ENCODE measurements at places on chromosomes 3 and 15.
A peak's percentile ranks its signal among the peaks of the same experiment; 100 is the strongest.

DNA sequence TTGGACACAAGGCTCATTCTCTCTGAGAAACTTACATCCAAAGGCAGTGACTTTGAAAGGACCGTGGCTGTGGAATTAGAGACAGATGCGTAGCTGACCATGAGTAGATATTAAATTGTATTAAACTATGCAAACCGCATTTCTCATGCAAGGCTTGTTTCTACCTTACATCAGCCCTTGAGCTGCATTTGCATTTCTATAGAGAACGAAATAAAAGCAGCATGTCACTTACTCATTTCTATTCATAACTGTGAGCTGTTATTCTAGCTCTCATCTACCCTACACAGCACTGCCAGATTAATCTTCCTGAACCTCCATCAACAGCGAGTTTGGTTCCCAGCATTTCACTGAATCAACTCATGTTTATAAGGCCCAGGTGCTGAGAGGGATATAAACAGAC is 72.3 kb downstream of the THSD4 start:
- no peak for DNase-seq

DNA sequence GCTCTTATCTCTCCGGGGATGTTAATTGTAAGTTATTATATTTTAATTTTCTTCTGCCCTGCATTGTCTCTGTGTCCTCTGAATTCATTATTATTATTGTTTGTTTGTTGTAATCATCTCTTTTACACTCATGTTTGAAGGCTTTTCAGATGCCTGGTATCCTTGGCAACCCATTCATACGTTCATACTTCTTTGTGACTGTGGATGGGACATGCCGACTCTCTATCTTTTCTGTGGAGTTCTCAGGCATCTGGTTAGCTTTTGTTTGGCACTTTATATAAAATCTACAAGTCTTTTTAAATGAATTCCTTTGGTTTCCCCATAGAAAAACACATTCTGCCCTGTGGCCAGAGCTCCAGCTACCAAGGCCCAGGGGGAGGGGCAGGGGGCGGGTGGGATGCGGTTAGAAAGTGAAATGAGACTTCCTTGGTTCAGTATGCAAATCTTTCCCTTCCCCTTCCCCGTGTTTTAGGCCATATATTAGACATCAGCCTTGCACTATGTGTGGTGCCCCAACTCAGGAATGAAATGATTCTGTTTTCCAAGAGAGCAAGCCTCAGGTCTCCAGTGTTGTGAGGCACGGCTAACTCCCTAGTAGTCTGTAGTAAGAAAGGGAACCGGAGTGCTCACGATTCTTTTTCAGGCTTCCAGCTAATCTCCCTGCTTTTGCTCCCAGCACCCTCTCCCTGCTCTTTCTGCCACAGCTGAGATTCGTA is 79.2 kb downstream of the SST start:
- DNase-seq: no peak

DNA sequence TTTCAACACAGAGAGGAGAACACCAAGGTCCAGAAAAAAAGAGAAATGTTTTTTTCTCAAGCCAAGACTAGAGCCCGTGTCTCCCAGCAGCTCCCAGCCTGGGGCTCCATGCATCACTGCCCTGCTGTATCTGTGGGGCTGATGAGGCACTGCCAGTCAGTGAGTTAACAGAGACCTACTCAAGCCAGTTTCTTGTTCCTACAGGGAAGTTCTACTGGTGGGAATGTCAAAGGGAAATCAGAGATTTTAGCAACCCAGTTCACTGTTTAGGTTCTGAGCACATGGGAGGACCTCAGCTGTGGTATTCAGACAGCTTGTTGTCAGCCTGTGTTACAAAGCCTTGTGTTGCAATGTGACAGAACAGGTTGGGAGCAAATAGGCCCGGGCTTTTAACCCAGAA is 234.3 kb downstream of the TLE3 start:
- DNase-seq: no peak

GRCh38 chr3:188537606-188538005 is 383.6 kb downstream of the LPP start:
- DNase-seq: no peak

- DNase-seq: no peak
Observed at GRCh38 chr3:30502742-30503073, 103.7 kb upstream of the TGFBR2 start.

GRCh38 chr15:77027111-77027696 is 32.3 kb downstream of the PSTPIP1 start:
- no peak for DNase-seq

DNA sequence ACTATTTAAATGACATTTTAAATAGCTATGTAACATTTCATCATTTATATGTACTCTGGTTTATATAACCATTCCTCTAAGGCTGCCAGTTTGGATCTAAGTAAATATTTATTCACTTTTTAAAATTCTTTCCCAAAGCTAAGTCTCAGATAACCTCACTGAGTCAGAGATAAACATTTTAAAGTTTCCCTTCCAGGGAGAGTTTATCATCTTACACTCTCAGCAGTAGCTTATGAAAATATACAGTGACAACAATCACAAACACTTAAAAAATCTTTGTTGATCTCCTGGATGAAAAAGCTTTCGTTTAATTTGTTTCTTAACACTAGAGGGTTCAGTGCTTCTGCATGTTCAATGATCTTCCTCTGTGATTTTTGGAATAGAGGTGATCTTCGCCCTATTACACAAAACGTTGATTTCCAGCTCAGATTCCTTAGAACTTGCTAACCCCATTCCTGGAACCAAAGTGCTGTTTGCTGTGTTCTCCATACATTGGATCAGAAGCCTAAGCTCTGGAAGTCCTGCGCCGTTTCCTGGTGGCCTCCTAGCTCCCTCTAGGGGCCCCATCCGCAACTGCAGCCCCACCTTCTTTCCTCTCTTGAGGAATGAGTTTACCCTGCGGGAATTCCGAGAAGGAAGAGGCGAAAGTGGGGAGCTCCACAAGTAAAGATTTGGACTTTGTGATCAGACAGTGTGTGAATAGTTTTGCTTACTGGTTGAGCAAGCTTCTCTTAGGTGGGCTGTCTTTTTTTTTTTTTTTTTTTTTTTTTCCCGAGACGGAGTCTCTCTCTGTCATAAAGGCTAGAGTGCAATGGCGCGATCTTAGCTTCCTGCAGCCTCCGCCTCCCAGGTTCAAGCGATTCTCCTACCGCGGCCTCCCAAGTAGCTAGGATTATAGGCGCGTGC is 29.3 kb upstream of the SACM1L start:
- DNase-seq: peak; percentile 28

DNA sequence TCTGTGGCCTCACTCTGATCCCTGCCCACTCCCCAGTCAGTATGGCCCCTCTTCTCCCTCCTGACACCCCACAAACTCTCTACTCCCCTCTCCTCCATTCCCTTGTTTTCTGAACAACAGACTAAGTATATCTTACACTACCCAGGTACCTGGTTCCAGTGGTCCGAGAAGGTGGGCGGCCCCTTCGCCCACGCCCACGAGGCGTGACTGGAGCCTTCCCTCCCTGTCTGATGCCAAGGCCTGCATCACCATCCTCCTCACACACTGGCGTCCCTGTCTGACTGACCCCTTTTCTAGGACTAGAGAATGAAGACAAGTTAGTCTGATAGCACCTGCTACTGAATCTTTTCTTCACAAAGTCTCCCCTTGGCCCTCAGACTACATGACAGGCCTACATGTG is 50.0 kb downstream of the TUBGCP4 start:
- no peak for DNase-seq

- DNase-seq: peak; percentile 43
Observed at GRCh38 chr3:46372492-46373359, 2.0 kb downstream of the CCR5 start.

DNA sequence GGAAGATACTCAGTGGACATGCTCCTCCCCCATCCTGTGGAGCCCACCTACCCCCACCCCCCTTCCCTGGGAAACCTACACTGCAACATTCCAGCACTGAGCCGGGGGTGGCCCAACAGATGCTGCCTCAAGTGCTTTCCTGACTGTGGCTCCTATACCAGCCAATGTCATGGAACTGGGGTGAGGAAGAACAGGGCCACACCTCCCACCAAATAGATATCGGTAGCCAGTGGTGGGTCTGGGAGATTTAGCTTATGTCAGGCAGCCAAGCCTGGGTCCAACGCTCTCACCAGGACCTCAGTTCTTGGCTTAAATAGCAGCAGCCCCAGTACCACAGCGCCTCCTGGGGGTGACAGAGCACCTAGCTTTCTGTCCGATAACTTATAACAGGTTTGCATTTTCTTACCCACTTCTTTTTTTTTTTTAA is 30.3 kb downstream of the CDC25A start:
- DNase-seq: peak; percentile 7

GRCh38 chr15:98896802-98897732 is 110.5 kb downstream of the PGPEP1L start:
- DNase-seq: no peak

GRCh38 chr3:18444595-18445400 is 19.7 kb upstream of the SATB1 start:
- DNase-seq: peak; percentile 84

- no peak for DNase-seq
Observed at GRCh38 chr3:16529264-16529663, 15.8 kb upstream of the RFTN1 start.

GRCh38 chr3:25257026-25257425 is 171.0 kb upstream of the RARB start:
- DNase-seq: no peak
